NCI-H345 (cell line): ENCODE measurements at places on chromosomes 11 and 22.

- DNase-seq, result peak; percentile 22
Measured at GRCh38 chr22:42376711-42377554, 55.3 kb downstream of the NFAM1 start.

DNA sequence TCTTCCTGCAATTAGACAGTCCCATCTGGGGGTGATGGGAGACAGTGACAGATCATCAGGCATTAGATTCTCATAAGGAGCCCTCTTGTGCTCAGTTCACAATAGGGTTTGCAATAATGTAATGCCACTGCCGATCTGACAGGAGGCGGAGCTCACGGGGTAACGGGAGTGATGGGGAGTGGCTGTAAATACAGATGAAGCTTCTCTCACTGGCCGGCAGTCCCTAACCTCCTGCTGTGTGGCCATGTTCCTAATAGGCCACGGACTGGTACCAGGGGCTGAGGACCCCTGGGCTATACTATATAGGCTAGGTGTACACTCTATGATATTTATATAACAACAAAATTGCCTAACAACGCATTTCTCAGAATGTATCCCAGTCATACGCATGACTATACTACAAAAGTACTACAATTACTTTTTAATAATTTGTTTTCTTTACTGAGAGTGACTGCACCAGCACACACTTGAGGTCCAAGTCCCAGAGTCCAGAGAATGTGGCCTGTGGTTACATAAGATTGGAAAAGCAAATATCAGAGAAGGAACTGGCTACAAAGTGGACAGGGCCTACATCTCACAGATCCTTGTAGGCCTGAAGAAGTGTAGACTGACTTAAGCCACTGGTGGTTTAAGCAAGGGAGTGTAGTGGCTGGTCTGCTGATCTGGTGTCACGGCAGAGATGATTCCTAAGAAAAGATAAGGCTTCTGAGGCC, 200.0 kb downstream of the LARGE1 start:
- DNase-seq, result no peak

DNA sequence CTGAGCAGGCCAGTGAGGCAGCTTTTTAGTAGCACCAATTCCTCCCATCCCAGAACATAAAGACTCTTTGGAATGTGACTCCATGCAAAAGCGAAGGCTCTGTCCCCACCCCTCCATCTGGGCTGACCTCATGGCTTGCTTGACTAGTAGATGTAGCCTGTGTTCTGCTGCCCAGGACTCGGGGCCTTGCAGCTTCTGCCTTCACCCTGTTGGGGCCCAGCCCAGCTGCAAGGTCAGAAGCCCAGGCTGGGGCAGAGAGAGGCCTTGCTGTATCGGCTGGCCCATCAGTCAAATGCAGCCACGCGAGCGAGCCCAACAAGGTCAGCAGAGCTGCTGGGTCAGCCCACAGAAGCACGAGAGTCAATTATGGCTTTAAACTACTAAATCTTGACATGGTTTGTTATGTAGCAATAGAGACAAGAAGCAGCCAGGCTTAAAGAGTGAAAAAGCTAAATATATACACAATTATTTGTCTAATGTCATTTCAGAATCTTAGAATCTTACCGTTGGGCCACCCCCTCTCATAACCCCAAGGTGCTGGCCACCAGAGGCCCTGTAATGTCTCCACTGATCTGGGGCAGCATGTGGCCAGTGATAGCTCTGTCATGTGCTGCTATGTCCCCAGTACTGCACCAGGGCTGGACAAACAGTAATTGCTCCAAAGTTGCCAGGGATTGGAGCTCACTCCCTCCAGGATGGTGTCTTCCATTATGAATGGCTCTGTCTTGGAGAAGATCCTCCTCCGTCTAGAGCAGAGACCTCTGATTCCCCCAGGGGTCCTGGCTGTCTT, 10.4 kb upstream of the WNT11 start:
- DNase-seq, result no peak

GRCh38 chr11:10080138-10080537, 213.9 kb downstream of the SBF2 start:
- DNase-seq, result no peak

- no peak for DNase-seq
Measured at GRCh38 chr22:44482776-44483175, 15.3 kb downstream of the RTL6 start.

GRCh38 chr11:61707574-61707973, 27.4 kb downstream of the DAGLA start:
- DNase-seq, result no peak

- no peak for DNase-seq
Measured at GRCh38 chr11:43397251-43397650, 38.5 kb downstream of the TTC17 start.

GRCh38 chr22:43442386-43443151, 30.8 kb downstream of the MPPED1 start:
- no peak for DNase-seq

DNA sequence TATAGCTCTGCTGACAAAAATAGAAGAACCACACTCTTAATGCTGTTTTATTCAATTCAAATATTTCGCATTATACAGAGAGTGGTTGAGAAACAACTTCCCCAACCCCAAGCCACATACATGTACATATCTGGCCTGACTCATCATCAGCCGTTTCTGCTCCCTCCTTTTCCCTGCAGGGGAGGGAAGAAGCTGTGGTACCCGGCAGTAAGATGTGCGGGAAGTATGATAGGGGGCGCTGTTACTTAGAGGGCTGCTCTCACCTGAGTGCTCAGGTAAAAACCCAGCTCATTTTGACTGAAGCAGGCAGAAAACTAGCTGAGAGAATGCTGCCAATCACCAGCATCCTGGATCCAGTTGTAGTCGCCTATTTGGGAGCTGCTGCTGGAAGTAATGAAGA, 85.5 kb downstream of the NELL1 start:
- DNase-seq, result peak; percentile 39

GRCh38 chr11:122671400-122671891, 15.9 kb downstream of the UBASH3B start:
- DNase-seq, result peak; percentile 48

DNA sequence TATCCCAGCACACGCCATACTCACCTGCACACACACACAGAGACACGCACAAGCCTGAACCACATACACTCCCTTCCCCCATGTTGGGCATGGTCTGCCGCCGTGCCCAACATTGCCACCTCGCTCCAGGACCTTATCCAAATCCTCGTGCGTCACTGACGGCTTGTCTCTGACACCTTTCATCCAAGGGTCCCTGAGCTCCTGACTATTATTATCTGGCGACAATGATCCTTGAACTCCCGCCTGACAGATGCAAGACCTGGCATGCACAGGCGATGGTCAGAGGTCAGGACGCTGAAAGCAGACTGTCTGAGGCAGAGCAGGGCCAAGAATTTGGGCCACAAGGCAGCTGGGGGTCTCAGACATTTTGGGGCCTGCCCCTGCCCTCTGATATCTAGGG, 4.2 kb downstream of the MB start:
- DNase-seq, result no peak

DNA sequence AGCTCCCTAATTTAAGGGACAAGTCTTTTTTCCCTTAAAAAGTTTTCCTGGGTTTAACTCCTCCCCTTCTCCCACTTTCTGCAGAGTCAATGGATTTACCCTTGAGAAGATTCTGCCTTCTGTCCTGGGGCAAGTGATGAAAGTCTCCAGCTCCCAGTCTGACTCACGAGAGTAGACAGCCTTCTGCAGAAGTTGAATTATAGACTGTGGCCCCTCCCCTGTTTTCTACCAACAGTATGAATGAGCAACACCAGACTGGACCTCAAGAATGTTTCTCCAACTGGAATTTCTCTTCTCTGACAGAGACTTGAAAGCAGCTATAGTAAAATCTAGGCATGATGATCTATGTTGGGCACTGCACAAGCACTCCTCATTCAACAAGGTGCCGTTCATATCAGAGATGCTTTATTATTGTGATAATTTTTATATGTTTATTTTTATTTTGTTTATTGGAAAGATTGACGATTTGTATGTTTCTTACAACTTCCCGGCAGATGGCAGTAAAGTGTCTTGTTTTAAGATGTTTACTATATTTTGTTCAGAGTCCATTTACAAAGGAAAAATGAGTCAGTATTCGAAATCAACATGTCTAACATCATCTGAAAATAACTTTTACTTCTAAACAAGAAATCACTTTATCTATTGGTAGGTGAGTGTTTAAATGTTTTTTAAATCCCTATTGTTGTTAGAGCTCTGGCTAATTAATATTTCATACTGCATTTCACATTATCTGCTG, 56.6 kb downstream of the LMO2 start:
- peak; percentile 17 for DNase-seq

DNA sequence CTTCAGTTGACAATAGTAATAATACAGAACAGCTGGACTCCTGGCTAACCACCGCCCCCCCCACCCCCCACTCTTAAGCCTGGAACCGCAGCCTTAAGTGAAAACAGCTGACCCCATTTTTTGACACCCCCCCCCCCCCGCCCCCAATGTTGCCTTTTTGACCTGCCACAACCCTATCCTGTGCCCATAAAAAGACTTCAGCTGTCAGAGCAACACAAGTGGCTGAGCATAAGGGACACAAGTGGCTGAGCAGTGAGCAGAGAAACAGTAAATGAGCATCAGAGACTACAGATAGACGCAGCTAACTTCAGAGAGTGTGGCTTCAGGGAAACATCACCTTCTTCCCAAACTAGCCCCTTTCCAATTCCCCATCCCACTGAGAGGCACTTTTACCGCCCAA, 1493.8 kb downstream of the LRRC4C start:
- DNase-seq, result no peak

DNA sequence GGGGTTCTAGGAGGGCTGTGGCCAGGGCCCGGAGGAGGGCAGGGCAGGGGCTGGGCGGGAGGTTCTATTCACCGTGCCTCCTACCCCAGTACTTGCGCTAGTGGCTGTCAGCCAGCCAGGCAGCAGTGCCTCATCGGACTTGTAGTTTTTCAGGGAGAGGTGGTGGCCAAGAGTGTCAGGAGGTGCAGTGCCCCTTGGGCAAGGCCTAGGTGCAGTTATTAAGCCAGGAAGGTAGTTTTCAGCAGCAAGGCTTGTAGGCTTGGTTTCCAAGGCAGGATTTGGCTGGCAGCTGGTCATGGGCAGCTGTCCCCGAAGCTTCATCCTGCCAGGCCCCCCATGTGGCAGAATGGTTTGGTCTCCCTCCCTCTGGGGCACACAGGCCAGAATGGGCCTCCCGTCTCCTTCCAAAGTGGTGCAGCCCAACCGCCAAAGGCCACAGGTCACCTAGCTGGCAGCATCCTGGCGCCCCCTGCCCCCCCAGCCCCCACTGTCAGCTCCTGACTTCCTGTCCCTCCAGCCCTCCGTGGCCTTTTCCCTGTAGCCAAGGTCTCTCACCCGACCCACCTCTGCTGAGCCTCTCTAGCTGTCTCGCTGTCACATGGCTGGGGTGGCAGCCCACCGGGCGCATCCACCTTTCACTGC, 8.5 kb downstream of the CCDC88B start:
- DNase-seq, result no peak

DNA sequence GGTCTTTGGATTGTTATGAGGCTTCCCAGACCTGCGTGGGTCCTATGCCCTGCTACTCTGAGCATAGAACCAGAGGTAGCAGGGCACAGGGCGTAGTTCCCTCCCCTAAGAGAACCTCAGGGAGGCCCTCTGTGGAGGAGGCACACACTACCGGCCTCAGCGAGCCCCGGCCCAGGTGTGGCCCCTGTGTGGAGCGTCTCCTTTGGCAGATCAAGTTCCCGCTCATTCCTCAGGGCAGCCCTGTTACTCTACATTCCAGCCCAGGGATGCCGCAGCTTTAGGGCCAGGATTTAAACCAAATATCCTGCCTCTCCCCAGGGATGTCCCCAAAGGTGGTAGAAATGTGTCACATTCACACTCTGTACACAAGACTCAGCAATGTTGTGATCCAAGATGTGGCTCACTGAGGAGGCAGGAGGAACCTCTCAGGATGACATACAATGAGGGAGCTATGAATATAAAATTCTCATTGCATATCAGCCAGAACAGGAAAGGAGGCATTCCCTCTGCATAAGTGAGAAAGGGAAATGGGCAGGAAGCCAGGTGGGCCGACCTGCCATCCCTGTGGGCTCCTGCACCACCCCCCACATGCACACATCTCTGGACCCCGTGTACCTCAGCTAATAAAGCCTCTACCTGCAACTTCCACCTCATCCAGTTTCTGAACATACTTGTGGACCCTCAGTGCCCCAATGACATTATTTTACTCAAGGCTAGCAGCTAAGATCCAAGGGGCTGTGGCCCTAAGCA, 131.9 kb upstream of the TEAD1 start:
- DNase-seq, result no peak

DNA sequence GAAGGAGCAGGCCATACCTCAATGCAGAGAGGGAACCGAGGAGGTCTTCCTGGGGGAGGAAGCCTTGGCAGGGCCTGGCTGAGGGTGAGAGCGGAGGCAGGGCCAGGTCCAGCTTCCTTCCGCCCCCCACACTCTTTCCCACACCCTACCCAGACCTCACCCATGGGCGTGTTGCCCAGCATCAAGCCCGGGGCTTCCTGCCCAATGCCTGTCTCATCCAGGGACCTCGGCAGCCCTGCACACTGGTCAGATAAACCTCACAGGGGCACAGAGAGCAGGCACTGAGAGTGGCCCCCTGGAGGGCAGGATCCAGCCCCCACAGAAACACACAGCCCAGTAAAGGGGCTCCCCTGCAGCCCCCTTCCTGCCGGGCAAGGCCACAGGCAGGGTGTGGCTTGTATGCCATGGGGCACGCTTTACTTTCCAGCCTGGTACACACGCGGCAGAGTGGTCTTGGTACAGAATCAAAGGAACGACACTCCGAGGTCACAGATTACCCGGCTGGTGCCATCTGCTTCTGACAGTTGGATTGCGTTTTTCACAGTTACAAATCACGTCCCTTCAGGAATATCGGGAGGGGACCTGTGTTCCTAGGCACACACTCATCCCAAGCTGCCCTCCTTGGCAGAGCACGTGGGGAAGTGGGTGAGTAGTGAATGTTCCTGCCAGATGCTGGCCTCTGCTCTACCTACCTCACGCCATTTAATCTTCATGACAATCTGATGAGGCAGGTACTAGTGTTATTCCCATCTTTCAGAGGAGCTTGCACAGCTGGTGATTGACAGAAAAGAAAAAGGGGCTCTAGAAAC, 20.0 kb upstream of the CD5 start:
- DNase-seq, result no peak

DNA sequence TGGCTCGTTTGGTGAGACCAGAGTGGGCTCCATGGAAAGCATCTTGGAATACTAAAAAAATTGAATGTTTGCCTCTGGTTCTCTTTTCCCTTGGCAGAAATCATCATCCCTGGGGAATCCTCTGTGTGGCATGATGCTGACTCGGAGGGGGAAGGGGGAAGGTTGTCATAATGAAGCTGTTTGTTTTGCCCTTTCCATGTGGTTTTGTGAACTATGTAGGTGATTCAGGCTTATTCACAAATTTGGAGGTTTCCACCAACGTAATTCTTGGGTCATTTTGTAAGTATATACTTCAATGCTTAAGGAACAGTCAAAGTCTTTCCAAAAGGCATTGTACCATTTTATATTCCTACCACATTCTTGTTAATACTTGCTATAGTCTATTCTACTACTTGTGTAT, 754.0 kb upstream of the FAT3 start:
- DNase-seq, result no peak

DNA sequence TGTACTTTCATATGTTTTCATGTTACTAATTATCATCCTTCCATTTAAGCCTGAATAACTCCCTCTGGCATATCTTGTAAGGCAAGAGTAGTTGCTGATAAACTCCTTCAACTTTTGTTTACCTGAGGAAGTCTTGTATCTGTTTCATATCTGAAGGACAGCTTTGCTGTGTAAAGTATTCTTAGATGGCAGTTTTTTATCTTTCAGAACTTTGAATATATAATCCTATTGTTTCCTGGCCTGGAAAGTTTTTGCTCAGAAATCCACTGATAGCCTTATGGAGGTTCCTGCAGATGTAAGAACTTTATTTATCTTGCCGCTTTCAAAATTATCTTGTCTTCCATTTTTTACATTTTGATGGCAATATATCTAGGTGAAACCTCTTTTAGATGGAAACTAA, 69.1 kb downstream of the KCNQ1OT1 start:
- DNase-seq, result no peak

- DNase-seq, result peak; percentile 65
Measured at GRCh38 chr11:94776351-94777321, 8.5 kb downstream of the AMOTL1 start.
